IPS DF 6.9 (cell line): ENCODE measurements at places on chromosomes 12 and 14.

GRCh38 chr12:114895081-114895480 is 211.1 kb upstream of the TBX3 start:
- no peaks in the 10 kb centered on the region for H3K36me3 ChIP-seq
- no peak overlapping the region for H3K27ac ChIP-seq
- DNase-seq, result no peak

GRCh38 chr12:31205054-31205453 is 120.9 kb downstream of the SINHCAF start:
- H3K27me3 ChIP-seq, result no peaks in the 10 kb centered on the region
- H3K4me3 ChIP-seq, result no peak overlapping the region
- DNase-seq, result no peak
- peaks cover 1% of the 10 kb centered on the region; the same call in 1 of the 2 replicates for H3K4me1 ChIP-seq
- H3K27ac ChIP-seq, result no peak overlapping the region

DNA sequence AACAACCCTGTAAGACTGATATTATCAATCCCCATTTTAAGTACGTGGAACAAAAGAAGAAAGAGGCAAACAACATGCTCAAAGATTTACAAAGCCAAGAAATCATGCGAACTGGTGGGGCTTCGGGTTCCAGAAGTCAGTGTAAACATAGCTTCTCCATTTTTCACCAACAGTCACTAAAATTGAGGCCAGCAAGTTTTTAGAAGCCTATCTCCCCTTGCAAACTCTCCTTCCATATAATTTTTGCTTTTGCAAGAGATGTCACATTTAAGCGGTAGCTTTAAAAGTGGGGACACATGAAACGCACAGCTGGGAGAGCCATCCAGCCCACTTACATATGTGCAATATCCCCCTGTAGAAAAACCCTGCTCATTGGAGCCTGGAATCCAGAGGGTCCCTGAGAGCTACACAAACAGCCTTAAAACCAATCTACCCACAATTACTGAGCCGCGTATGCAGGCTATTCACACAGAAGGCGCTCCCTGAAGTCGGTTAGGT is 797 bp downstream of the SLC11A2 start:
- H3K4me3 ChIP-seq, result peak overlapping the region; percentile 71; the same call in 1 of the 2 replicates
- H3K27ac ChIP-seq, result no peak overlapping the region
- no peak for DNase-seq
- no peaks in the 10 kb centered on the region for H3K36me3 ChIP-seq
- no peaks in the 10 kb centered on the region for H3K4me1 ChIP-seq
- no peaks in the 10 kb centered on the region for H3K27me3 ChIP-seq

- DNase-seq, result no peak
- no peak overlapping the region for H3K4me3 ChIP-seq
- H3K4me1 ChIP-seq, result peaks cover 9% of the 10 kb centered on the region
- no peaks in the 10 kb centered on the region for H3K27me3 ChIP-seq
- no peaks in the 10 kb centered on the region for H3K36me3 ChIP-seq
Observed at GRCh38 chr14:101732118-101732517, 29.4 kb upstream of the PPP2R5C start.

GRCh38 chr12:120849765-120850164 is 54.4 kb downstream of the SPPL3 start:
- no peak overlapping the region for H3K4me3 ChIP-seq
- no peaks in the 10 kb centered on the region for H3K27me3 ChIP-seq
- H3K27ac ChIP-seq, result no peak overlapping the region
- H3K4me1 ChIP-seq, result no peaks in the 10 kb centered on the region
- DNase-seq, result no peak
- H3K36me3 ChIP-seq, result no peaks in the 10 kb centered on the region

GRCh38 chr14:36509069-36509917 is 10.7 kb downstream of the NKX2-1 start:
- H3K27ac ChIP-seq, result no peak overlapping the region
- peaks cover 90% of the 10 kb centered on the region for H3K27me3 ChIP-seq
- peaks cover 11% of the 10 kb centered on the region for H3K4me1 ChIP-seq

GRCh38 chr14:105536691-105537579 is 10.6 kb downstream of the TMEM121 start:
- DNase-seq, result no peak
- H3K4me3 ChIP-seq, result no peak overlapping the region
- H3K36me3 ChIP-seq, result no peaks in the 10 kb centered on the region; the same call in 1 of the 2 replicates
- no peaks in the 10 kb centered on the region for H3K27me3 ChIP-seq

- H3K4me3 ChIP-seq, result no peak overlapping the region
- H3K27ac ChIP-seq, result no peak overlapping the region
- H3K36me3 ChIP-seq, result no peaks in the 10 kb centered on the region
Observed at GRCh38 chr12:13135371-13136178, 32.1 kb upstream of the GSG1 start.

GRCh38 chr12:111943929-111944328 is 69.0 kb downstream of the TMEM116 start:
- no peaks in the 10 kb centered on the region for H3K4me1 ChIP-seq
- H3K4me3 ChIP-seq, result no peak overlapping the region
- no peak for DNase-seq
- no peaks in the 10 kb centered on the region for H3K36me3 ChIP-seq

- no peaks in the 10 kb centered on the region; the same call in 1 of the 2 replicates for H3K4me1 ChIP-seq
- H3K4me3 ChIP-seq, result no peak overlapping the region
- no peak for DNase-seq
- no peaks in the 10 kb centered on the region for H3K27me3 ChIP-seq
Observed at GRCh38 chr14:91186515-91187066, 57.9 kb downstream of the GPR68 start.

- H3K27me3 ChIP-seq, result no peaks in the 10 kb centered on the region
- no peak overlapping the region for H3K27ac ChIP-seq
- H3K36me3 ChIP-seq, result no peaks in the 10 kb centered on the region
- no peak for DNase-seq
- H3K4me3 ChIP-seq, result no peak overlapping the region
Observed at GRCh38 chr14:81890020-81890419, 356.4 kb upstream of the SEL1L start.

DNA sequence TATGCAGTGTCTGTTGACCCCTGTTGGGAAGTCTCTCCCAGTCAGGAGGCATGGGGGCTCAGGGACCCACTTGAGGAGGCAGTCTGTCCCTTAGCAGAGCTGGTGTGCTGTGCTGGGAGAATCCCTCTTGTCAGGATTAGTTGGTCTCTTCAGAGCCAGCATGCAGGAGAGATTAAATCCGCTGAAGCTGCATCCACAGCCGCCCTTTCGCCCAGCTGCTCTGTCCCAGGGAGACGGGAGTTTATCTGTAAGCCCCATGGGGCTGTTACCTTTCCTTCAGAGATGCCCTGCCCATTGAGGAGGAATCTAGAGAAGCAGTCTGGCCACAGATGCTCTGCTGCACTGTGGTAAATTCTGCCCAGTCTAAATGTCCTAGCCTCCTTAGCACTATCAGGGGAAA is 13.1 kb upstream of the KLRC1 start:
- H3K27ac ChIP-seq, result no peak overlapping the region
- H3K4me3 ChIP-seq, result no peak overlapping the region
- no peaks in the 10 kb centered on the region for H3K27me3 ChIP-seq
- H3K4me1 ChIP-seq, result no peaks in the 10 kb centered on the region

GRCh38 chr12:109994401-109995175 is 1.6 kb downstream of the GIT2 start:
- no peak for DNase-seq
- H3K36me3 ChIP-seq, result no peaks in the 10 kb centered on the region
- no peaks in the 10 kb centered on the region; the same call in 1 of the 2 replicates for H3K27me3 ChIP-seq
- no peak overlapping the region for H3K4me3 ChIP-seq
- no peak overlapping the region for H3K27ac ChIP-seq

- H3K27ac ChIP-seq, result no peak overlapping the region
- DNase-seq, result no peak
- no peaks in the 10 kb centered on the region for H3K36me3 ChIP-seq
- no peaks in the 10 kb centered on the region for H3K27me3 ChIP-seq
- H3K4me1 ChIP-seq, result 0 out of 2 replicates have a peak, but pooled peaks cover 2% of the 10 kb centered on the region
- H3K4me3 ChIP-seq, result no peak overlapping the region
Observed at GRCh38 chr14:91875525-91876286, 8.4 kb upstream of the TC2N start.

DNA sequence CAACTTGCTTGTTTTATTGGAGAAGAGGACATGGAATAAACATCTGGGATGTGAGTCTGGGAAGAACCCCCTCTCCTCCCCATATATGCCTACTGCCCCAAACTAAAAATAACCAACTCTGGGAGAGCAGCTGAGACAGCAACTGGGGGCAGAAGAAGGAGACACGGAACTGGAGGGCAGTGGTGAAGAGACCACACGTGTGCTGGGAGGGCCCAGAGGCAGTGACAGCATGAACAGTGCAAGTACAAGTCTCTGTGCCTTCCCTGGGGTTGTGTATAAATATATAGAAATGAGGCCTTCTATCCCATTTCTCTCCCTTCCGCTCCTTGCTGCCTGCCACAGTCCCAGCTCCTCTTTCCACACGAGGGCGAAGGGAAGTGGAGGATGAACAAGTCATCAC is 4.0 kb upstream of the KRT73 start:
- DNase-seq, result no peak
- H3K4me1 ChIP-seq, result no peaks in the 10 kb centered on the region
- no peak overlapping the region for H3K27ac ChIP-seq
- no peaks in the 10 kb centered on the region for H3K27me3 ChIP-seq

DNA sequence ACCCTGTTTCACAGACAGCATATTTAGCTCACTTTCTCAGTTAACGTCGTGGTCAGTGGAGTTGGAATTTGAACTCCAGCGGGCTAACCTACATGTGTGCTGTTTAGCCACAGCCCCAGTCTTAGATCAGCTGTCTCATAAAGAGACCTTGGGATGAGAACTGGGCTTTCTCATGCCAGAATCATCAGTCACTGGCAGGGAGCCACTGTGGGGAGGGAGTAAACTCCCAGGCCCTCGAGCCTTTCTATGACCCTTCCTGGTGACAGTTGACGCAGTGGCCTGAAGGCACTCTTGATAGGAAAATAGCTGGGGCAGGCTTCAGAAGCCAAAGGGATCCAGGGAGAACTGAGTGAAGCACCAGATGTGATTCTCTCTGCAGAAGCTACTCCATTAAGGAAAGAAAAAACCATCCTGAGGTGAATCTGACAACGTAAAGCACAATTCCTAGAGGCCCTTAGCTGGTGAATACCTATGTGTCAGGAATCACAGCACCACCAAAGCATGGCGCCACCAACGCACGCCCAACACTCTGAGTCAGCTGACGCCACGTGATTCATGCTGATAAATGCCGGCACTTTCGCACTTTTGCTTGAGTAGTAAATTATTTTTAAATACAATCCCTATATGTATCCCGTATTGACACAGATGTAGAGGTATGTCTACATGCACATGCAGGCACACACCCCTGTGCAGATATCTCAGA is 279.6 kb upstream of the TMEM132C start:
- no peak overlapping the region for H3K27ac ChIP-seq
- H3K4me3 ChIP-seq, result no peak overlapping the region
- no peaks in the 10 kb centered on the region for H3K27me3 ChIP-seq
- no peaks in the 10 kb centered on the region for H3K36me3 ChIP-seq
- DNase-seq, result no peak
- no peaks in the 10 kb centered on the region for H3K4me1 ChIP-seq

GRCh38 chr12:69329669-69330428 is 18.3 kb upstream of the LYZ start:
- no peaks in the 10 kb centered on the region for H3K36me3 ChIP-seq
- no peak overlapping the region for H3K27ac ChIP-seq
- H3K4me1 ChIP-seq, result peaks cover 1% of the 10 kb centered on the region
- no peak for DNase-seq
- no peak overlapping the region for H3K4me3 ChIP-seq
- no peaks in the 10 kb centered on the region for H3K27me3 ChIP-seq

DNA sequence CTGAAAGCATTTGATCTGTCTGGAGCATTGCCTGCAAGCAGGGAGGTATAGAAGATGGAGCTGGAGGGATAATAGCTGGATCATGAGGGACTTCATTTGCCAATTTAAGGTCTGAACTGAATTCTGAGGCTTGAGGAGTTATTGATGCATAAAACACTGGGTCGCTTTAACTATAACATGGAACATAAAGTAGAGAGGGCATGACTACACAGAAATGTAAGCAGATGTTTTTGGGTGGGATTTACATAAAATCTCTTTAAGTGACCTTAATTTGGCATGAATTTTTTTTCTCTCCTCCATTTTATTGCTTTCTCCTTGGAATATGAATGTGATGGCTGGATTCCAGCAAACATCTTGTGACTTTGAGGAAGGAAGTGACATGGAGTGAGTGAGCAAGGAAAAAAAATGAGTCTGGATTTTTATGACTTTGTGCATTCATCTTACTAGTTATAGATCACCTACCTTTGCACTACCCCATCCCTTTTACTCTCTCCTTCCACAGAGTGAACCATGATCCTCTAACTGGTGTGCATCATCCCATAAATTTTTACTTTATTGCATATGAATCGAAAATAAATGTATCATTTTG is 356.0 kb downstream of the DUSP6 start:
- H3K27ac ChIP-seq, result no peak overlapping the region
- peaks cover 2% of the 10 kb centered on the region; the same call in 1 of the 2 replicates for H3K4me1 ChIP-seq
- H3K4me3 ChIP-seq, result no peak overlapping the region
- DNase-seq, result no peak

- no peak for DNase-seq
- H3K27me3 ChIP-seq, result no peaks in the 10 kb centered on the region
- no peaks in the 10 kb centered on the region; the same call in 1 of the 2 replicates for H3K36me3 ChIP-seq
- H3K4me3 ChIP-seq, result no peak overlapping the region
- no peak overlapping the region for H3K27ac ChIP-seq
Observed at GRCh38 chr14:24892497-24893051, 157.4 kb downstream of the STXBP6 start.

- H3K27me3 ChIP-seq, result no peaks in the 10 kb centered on the region
- no peak overlapping the region for H3K4me3 ChIP-seq
- peaks cover 6% of the 10 kb centered on the region for H3K36me3 ChIP-seq
- DNase-seq, result no peak
- peaks cover 4% of the 10 kb centered on the region; the same call in 1 of the 2 replicates for H3K4me1 ChIP-seq
Observed at GRCh38 chr14:23355871-23356435, 3.3 kb upstream of the SLC22A17 start.

DNA sequence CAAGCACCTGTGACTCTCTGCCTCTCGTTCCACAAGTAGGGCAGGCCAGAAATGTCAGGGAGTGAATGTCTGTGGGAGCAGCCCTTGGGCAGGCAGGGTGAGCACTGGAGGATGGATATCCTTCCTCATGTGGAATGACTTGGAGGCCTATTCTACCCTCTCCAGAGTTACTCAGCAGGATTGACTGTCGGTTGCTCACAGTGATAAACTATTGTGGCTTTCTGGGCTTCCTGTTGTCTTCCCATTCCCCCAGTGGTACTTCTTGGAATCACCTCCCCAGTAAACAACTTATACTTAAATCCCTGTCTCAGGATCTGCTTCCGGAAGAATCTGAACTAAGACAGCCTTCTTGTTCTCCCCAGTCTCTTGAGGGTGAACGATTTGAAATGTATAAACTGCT is 79.6 kb upstream of the MANSC4 start:
- H3K27me3 ChIP-seq, result no peaks in the 10 kb centered on the region
- DNase-seq, result no peak
- no peak overlapping the region for H3K4me3 ChIP-seq

DNA sequence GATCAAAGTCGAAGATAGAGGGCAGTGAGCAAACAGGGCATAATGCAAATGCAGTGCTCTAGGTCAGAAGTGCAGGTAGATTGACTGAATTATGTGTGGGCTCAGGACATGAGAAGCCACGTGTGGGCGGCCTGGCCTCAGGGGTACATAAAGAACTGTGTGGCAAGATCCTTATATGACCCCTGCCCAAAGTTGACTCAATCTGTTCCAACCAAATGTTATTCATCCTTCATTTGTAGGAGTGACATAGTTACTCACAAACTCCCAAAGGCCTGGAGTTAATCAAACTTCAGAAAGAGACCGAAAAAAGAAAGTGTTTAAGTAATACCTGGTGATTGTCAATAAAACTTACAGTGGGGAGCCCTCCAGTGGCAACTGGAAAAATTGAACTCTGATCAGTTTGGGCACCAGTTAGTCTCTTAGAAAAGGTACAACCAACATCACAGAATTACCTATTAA is 150.4 kb upstream of the FAR2 start:
- H3K4me3 ChIP-seq, result no peak overlapping the region
- H3K27ac ChIP-seq, result no peak overlapping the region
- peak; percentile 5 for DNase-seq
- 0 out of 2 replicates have a peak, but pooled peaks cover under 1% of the 10 kb centered on the region for H3K4me1 ChIP-seq
